ENCODE measurements at places on chromosomes 2 and 18. TPM values are rescaled to one million over a fixed set of nuclear protein-coding genes. Genes with fewer than 3 reads are reported as not detected.

- no peak for DNase-seq
Observed at GRCh38 chr2:1731963-1732768, 12.1 kb downstream of the PXDN start.

DNA sequence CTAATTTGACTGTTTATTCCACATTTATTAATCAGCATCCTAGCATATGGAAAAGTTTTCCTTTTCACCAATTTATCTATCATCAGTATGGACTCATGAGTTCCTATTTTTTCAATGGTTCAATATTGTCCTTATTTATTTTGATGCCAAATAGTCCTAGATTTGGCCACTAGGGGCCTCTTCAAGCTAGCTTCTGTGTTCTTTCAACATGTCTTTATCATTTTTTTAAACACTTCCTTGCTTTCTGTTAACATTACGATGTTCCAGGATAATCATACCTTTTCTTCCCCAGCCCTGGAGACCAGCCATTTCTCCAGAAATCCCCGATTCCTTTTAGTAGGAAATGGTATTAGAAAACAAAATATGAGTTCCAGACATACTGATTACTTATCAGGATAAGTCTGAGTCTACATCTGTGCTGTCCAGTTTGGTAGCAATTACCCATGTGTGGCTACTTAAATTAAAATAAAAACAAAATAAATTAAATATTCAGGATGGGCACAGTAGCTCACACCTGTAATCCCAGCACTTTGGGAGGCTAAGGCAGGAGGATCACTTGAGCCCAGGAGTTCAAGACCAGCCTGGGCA, 70.6 kb downstream of the RPE start:
- DNase-seq = no peak

GRCh38 chr2:210859314-210859713, 302.9 kb downstream of the CPS1 start:
- DNase-seq = no peak

- DNase-seq = no peak
Observed at GRCh38 chr2:49004036-49004626, 150.2 kb downstream of the FSHR start.

- DNase-seq = no peak
Observed at GRCh38 chr2:164275659-164276058, 345.6 kb downstream of the GRB14 start.

The SERPINB3 gene
- not detected for polyA plus RNA-seq

The AOX1 gene
- not detected for polyA plus RNA-seq

GRCh38 chr2:208153156-208153555, 7.2 kb upstream of the CRYGB start:
- no peak for DNase-seq

The LYPD1 gene
- not detected for polyA plus RNA-seq

- no peak for DNase-seq
Observed at GRCh38 chr18:8443505-8443904, 165.7 kb upstream of the RAB12 start.

The FBXO15 gene
- not detected for polyA plus RNA-seq

GRCh38 chr2:100548771-100549170, 14.0 kb upstream of the PDCL3 start:
- DNase-seq = no peak

The PRSS56 gene
- polyA plus RNA-seq = not detected

GRCh38 chr2:141923657-141924056, 207.2 kb downstream of the LRP1B start:
- no peak for DNase-seq

GRCh38 chr2:10238991-10239485, 63.7 kb upstream of the HPCAL1 start:
- no peak for DNase-seq

The PAX3 gene
- polyA plus RNA-seq = not detected

The POTEI gene
- not detected for polyA plus RNA-seq

DNA sequence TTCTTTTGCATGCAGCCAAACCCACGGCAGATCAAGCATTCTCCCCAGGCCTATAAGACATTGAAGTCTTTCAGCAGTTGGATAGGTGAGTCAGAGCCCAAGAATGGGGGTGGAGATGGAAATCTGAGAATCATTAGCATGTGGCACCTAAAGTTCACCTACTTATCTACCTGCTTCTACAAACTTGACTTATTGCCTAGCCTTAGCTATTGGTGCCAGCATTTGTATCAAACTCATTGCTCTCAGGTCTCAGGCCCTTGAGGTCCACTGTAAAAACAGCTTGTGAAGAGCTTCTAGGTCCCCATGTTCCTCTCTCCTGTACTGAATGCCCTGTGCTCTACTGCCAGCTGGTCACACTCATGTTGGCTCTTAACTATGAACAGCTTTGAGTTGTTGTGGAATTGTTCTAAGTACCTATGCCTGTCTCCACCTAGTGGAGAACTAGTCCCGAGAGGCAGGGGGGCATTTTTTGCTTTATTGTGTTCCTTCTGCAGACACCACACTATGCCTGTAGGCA, 278.4 kb upstream of the SPRED2 start:
- no peak for DNase-seq

DNA sequence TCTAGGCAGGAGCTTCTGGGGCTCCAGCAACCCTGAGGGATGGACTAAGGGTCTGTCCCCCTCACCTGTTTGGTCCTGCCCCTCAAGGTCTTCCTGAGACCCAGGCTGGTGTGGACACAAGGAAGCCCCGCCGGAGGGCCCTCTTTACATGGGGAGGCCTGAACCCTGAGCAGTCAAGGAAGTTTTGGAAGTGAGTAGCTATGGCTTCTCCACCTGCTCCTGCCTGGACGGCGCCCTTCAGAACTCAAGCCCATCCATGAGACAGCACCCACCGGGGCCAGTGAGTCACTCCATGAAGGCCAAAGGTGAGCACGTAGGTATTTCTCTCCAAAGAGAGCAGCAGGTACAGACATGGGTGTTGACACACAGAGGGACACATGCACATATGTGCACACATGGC, 98.2 kb upstream of the CTDP1 start:
- no peak for DNase-seq

DNA sequence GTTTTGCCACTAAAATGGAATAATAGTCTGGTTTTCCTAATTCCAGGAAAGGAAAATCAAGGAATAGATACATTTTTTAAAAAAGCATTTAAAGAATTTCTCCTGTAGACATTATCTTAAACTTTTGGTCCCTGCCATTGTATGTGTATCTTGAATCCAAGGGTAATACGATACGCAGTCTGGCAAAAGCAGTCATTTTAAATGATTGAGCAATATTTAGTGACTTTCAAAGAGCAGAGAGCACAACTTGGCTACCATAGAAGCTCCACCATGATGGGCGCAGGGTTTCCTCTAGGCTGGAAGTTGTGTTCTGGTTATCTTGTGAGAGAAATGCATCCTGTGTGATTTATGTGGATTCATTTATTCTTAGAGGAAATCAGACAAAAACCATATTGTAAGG, 92.9 kb downstream of the NEDD4L start:
- no peak for DNase-seq

DNA sequence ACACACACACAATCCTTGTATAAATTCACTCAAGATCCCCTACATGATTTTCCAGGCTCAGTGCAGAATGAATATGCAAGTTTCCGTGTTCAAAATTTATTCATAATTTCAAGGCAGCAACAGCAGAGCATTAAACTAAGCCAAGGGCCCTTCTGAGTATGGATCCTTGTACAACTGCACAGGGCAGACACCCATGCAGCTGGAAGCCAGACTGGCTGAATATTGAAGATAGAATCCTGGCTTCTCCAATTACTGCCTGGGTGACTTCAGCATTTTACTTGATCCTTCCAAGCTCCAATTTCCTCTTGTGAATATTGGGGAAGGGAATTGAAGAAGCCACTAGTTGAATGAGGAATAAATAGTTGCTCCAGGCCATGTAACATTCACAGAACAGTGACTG, 267.9 kb upstream of the REG3G start:
- DNase-seq = no peak

The CETN1 gene
- not detected for polyA plus RNA-seq

DNA sequence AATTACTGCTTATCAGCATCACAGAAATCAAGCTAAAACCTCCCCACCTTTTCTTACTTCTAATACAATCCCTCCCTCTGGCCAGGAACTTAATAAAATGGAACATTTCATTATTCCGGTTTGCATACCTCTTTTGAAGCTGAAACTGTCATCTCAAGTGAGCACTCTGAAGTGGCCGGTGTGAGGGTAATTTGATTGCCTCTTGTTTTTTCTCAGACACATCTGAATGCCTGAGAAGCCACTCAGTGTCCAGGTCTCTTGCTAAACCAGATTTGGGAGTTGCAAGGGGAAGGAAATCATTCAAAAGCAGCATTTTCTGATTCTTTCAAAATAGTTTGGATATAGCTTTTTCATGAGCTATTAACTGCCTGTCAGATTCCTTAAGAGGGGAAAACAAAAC, 190.3 kb downstream of the C1D start:
- no peak for DNase-seq

The CFC1 gene
- polyA plus RNA-seq = 0.20 TPM
